ENCODE measurements at places on chromosomes 13 and 19.

DNA sequence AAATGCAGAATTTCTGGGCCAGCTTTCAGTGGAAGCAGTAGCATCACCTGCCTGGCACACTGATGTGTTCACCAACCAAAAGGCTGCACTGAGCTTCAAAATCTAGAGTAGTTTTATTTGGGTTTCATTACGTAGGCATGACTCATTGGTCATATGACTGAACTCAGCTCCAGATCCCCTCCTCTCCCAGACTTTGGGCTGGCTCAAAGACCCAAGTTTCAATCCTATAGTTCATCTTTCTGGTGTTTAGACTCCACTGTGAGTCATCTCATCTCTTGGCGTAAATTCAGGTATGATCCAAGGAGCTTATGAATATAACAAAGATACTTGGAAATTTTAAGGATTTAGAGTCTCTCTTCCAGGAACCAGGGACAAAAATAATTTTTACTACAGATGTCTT lies 17.7 kb downstream of the ZMYM5 start:
- peak; percentile 97 for DNase-seq

GRCh38 chr19:9474975-9475374 lies 23.4 kb downstream of the ZNF560 start:
- DNase-seq: no peak

- DNase-seq: no peak
Measured at GRCh38 chr13:107348471-107348870, 780.5 kb upstream of the ARGLU1 start.

- DNase-seq: peak; percentile 42
Measured at GRCh38 chr13:97849305-97849704, 104.2 kb upstream of the IPO5 start.

- no peak for DNase-seq
Measured at GRCh38 chr13:23268441-23268840, 87.7 kb downstream of the SGCG start.

GRCh38 chr13:58048670-58049069 lies 417.1 kb downstream of the PCDH17 start:
- DNase-seq: no peak

- no peak for DNase-seq
Measured at GRCh38 chr13:78597602-78597932, 5.8 kb downstream of the POU4F1 start.

GRCh38 chr19:52566121-52566520 lies 4.0 kb upstream of the ZNF701 start:
- DNase-seq: no peak

DNA sequence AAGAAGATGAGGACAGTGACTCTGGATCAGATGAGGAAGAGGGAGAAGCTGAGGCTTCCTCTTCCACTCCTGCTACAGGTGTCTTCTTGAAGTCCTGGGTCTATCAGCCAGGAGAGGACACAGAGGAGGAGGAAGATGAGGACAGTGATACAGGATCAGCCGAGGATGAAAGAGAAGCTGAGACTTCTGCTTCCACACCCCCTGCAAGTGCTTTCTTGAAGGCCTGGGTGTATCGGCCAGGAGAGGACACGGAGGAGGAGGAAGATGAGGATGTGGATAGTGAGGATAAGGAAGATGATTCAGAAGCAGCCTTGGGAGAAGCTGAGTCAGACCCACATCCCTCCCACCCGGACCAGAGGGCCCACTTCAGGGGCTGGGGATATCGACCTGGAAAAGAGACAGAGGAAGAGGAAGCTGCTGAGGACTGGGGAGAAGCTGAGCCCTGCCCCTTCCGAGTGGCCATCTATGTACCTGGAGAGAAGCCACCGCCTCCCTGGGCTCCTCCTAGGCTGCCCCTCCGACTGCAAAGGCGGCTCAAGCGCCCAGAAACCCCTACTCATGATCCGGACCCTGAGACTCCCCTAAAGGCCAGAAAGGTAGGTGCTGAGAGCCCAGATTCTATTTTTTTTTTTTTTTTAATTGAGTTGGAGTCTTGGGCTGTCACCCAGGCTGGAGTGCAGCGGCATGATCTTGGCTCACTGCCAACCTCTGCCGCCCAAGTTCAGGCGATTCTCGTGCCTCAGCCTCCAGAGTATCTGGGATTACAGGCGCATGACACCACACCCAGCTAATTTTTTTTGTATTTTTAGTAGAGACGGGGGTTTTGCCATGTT lies 2.3 kb downstream of the PPP1R15A start:
- peak; percentile 83 for DNase-seq

- peak; percentile 78 for DNase-seq
Measured at GRCh38 chr19:44951179-44952159, 3.7 kb upstream of the CLPTM1 start.

GRCh38 chr19:16520074-16520973 lies 21.9 kb downstream of the CHERP start:
- DNase-seq: no peak

DNA sequence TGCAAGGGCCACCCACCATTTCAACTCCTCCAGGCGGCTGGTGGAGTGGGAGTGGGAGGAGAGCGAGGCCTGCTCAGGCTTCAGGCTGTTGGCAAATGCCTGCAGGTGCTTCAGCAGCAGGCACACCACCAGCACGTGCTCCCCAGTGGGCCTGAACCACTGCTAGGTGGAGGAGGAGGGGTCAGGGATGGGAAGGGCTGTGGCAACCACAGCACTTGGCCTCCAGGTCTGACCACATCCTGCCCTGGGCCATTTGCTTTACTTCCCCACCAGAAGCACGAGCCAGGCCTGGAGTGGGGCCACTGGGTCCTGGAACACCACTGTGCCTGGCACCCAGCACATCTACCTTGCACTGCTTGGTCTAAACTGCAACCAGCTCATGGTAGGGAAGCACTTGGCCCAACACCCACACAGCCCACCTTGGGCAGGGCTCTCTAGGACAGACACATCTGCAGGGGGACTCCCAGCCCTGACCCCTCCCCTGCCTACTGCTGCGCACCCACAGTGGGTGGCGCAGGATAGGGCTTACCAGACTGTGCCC lies 26.2 kb downstream of the TUBA3C start:
- no peak for DNase-seq

DNA sequence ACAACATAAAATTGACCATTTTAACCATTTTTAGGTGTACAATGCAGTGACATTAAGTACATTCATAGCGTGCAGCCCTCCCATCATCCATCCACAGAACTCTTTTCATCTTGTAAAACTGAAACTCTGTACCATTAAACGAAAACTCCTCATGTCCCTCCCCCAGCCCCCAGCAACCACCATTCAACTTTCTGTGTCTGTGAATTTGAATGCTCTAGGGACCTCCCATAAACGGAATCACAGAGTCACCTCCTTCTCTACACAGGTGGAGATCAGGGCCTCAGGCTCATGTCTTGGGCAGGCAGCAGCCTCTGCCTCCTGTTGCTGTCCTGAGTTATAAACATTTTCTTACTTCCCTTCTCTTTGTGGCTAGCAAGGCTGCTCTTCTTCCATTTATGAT lies 7.3 kb upstream of the CCNE1 start:
- DNase-seq: no peak

DNA sequence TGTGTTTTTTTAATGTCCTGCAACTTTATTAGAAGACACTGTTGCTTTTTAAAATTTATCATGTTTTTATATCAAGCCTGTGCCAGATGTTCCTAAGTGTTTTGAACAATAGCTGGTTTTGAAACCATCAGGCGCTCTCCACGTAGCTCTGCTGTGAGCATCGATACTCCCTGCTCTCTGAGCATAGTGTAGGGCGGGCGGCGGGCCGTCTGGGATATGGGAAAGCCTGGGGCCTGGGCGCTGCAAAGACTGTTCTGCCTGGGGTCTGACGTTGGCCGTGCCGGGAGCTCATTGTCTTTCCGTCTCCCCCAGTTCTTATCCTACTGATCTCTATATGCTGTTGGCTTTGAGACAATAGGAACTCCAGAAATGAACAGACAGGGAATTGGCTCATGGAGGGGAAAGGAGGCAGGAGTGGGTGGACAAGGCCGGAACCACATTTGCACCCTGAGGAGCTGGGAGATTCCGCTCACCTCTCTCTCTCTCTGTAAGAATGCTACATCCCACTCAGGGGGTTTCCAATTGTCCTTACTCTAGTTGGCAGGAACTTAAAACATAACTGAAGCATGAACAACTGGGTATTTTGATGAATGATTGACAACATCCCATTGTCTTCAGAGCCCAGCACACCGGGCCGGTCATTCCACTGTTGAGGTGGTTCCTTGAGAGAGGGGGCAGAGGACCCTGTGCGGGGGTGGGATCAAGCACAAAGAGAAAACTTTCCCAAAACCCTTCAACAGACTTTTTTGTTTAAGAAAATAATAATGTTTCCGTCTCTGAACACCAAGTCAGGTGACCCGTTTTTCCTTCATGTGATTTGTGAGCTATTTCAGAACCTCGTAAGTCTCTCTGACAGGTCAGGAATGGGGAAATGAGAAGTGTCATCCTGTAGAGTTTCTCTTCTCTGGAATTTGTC lies 64.7 kb downstream of the COL4A2 start:
- DNase-seq: no peak

GRCh38 chr13:50801087-50801931 lies 42.2 kb downstream of the DLEU7 start:
- DNase-seq: peak; percentile 76

DNA sequence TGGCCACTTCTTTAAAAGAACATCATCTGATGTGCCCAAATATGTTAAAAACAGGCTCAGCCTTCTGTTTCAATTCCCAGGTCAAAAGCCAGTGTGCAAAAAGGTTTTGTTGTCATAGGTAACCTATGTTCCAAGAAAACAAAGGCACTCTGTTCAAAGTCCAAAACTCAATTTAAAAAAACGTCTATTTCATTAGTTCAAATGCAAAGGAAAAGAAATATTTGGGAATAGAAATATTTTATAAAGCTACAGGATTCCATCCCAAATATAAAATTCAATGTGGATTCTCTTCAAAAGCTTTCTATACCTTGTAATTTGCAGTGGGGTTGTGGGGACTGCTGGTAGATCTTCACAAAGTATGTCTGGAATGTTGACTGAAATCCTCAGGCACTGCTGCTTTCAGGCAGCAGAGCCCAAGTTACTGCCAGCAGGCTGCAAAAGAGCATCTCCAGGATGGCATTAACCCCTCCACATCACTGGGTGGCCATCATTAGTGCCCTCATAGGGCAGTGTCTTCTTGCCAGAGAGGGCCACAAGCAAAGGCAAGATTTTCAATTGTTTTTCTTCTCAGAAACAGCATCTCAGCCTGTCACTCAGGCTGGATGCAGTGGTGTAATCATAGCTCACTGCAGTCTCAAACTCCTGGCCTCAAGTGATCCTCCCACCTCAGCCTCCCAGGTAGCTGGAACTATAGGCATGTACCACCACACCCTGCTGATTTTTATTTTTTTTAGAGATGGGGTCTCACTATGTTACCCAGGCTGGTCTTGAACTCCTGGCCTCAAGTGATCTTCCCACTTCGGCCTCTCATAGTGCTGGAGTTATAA lies 22.8 kb upstream of the STK24 start:
- peak; percentile 45 for DNase-seq

GRCh38 chr19:1859331-1859781 lies 4.0 kb downstream of the KLF16 start:
- DNase-seq: no peak

DNA sequence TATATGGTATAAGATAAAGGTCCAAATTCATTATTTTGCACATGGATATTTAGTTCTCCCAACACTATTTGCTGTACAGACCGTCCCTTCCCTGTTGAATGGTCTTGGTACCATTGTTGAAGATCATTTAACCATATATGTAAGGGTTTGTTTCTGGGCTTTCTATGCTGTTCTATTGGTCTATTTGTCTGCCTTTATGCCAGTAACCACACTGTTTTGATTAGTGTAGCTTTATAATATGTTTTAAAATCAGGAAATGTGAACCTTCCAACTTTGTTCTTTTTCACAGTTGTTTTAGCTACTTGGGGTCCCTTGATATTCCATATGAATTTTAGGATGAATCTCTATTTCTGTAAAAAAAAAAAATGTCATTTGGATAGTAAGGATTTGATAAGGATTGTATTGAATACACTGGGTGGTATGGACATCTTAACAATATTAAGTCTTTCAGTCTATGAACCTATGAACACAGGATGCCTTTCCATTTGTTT lies 16.9 kb downstream of the IFT88 start:
- no peak for DNase-seq

- no peak for DNase-seq
Measured at GRCh38 chr19:14471436-14472187, 3.5 kb downstream of the PTGER1 start.

DNA sequence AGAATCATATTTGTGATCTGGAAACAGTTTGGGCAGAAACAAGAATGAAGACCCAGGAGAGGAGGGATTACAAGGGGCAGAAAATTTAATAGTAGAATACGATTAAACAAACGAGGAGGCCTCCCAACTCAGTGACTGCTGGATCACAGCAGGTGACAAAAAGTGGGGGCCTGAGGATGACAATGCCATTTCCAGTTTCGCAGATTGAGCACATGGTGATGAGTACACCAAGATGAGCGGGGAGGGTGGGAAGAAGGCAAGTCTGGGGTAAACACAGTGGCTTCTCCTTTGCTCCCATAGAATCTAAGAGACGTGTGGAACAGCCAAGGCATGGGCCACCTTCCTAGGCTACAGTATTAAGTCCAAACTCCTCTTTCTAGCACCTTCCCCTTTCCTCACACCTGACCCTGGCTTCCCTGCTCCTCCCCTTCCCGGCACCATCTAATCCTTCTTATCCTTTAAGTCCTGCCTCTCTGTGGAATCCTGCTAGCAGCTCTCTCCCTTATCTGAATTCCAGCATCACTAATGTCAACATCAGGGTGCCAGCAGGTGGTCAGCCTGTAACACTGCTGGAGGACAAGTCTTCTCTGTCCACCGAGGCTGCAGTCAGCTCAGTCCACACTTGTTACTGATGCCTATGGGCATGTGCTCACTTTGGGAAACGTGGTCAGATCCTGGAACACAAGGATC lies 13.5 kb downstream of the ATP7B start:
- no peak for DNase-seq

- no peak for DNase-seq
Measured at GRCh38 chr13:114249077-114249476, 14.4 kb downstream of the CDC16 start.

All from EH (cell line).